Endothelial cell of coronary artery (primary cell): ENCODE measurements at places on chromosomes 16 and 17. TPM values are rescaled to one million over a fixed set of nuclear protein-coding genes. Genes with fewer than 3 reads are reported as not detected.

Gene SLC4A1
- not detected in 2 replicates for total RNA-seq

Gene GUCY2D
- total RNA-seq: not detected in 2 replicates

Gene CDRT15L2
- not detected in 2 replicates for total RNA-seq

Gene KRT36
- under 0.01 TPM in 1 of 2 replicates, not detected in the other for total RNA-seq

Gene LYRM1
- total RNA-seq: 49.1 and 73.1 TPM in 2 replicates

Gene ADAD2
- under 0.01 and 0.18 TPM in 2 replicates for total RNA-seq

Gene KRTAP9-8
- total RNA-seq: not detected in 2 replicates

Gene ZNRF1
- total RNA-seq: 12.9 and 14.6 TPM in 2 replicates

Gene SOCS3
- 25.6 and 28.9 TPM in 2 replicates for total RNA-seq

Gene ACAP1
- total RNA-seq: 0.45 and 0.66 TPM in 2 replicates

Gene PIK3R6
- total RNA-seq: not detected in 2 replicates

Gene SYT17
- 0.38 and 0.72 TPM in 2 replicates for total RNA-seq

Gene GAS7
- not detected in 2 replicates for total RNA-seq

Gene MYO15A
- total RNA-seq: 0.19 TPM in 1 of 2 replicates, not detected in the other

Gene PPL
- total RNA-seq: 0.18 and 1.0 TPM in 2 replicates

Gene ERCC4
- 6.0 and 10.5 TPM in 2 replicates for total RNA-seq

Gene CRHR1
- not detected in 2 replicates for total RNA-seq

Gene RPA1
- total RNA-seq: 37.3 and 57.8 TPM in 2 replicates

Gene SLC12A3
- total RNA-seq: not detected in 2 replicates

Gene C16orf92
- not detected in 2 replicates for total RNA-seq

Gene FA2H
- total RNA-seq: not detected in 2 replicates

Gene GNG13
- not detected in 2 replicates for total RNA-seq

Gene CDC27
- 107 and 152 TPM in 2 replicates for total RNA-seq

Gene LRRC37A
- 1.1 and 1.8 TPM in 2 replicates for total RNA-seq

Gene ADAM11
- total RNA-seq: 0.19 and 0.36 TPM in 2 replicates

Gene IGF2BP1
- total RNA-seq: 1.6 and 4.2 TPM in 2 replicates

Gene CIAO2B
- 171 and 191 TPM in 2 replicates for total RNA-seq

Gene RNF112
- 0.19 TPM in 1 of 2 replicates, not detected in the other for total RNA-seq

Gene KRT27
- not detected in 2 replicates for total RNA-seq

Gene TP53
- total RNA-seq: 38.8 and 50.1 TPM in 2 replicates

Gene JMJD6
- 19.6 and 29.7 TPM in 2 replicates for total RNA-seq

Gene CORO6
- total RNA-seq: 0.63 and 2.4 TPM in 2 replicates
